ENCODE measurements at places on chromosomes 12 and 14.

DNA sequence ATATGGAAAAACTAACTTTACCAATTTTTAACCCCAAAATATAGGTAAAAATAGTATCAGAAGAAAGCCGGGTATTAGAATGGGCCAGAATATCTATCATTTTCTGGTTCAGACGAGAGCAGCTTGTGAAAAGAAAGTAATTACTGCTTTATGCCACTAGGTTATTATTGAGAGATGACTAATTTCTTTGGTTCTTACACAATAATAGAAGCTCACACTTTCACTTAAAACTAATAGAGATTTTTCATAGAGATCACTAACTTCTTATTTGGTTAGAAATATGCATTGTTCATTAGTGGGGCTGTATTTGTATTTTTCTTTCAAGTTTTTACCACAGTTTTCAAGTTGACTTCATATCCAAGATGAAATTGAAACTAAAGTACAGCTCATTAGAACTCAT is 1241.2 kb upstream of the FLRT2 start:
- no peak for DNase-seq

DNA sequence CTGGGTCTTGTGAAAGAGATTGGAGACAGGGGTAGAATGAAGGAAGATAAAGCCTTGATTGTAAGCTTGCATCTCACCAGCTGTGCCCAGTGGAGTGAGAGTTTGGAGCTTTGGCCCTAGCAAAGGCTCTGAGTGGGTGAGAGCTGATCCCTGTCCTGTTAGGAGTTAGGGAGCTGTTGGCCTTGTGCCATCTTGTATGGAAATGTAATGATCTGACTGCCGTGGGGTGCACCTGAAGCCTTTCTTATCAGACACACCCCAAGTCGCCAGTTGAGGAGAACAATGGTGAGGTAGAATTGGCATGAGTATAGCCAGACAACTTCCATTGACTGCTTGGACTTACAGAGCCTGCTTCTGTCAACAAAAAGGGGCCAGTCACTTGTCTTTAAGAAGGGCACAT is 130.1 kb downstream of the PRKCH start:
- DNase-seq = no peak

DNA sequence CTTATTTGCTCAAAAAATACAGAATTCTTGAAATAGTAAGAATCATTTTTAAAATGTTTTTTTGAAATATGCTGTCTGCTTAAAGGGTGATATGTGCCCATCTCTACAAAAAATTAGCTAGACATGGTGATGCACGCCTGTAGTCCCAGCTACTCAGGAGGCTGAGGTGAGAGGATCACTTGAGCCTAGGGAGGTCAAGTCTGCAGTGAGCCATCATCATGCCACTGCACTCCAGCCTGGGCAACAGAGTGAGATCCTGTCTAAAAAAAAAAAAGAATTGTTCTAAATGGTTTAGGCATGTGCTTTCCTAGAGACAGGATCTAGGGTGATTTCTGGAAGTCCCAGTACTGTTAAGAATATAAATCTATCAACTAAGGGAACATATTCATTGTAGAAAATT is 75.6 kb upstream of the HECTD1 start:
- no peak for DNase-seq

GRCh38 chr12:48866052-48866711 is 512 bp upstream of the RND1 start:
- no peak for DNase-seq

- DNase-seq = no peak
Measured at GRCh38 chr12:106228320-106228710, 19.5 kb downstream of the CKAP4 start.

GRCh38 chr12:26496170-26496569 is 300.8 kb downstream of the SSPN start:
- no peak for DNase-seq

GRCh38 chr14:71202881-71203280 is 295.6 kb downstream of the PCNX1 start:
- DNase-seq = no peak

GRCh38 chr12:5585178-5585577 is 153.3 kb downstream of the NTF3 start:
- DNase-seq = no peak

DNA sequence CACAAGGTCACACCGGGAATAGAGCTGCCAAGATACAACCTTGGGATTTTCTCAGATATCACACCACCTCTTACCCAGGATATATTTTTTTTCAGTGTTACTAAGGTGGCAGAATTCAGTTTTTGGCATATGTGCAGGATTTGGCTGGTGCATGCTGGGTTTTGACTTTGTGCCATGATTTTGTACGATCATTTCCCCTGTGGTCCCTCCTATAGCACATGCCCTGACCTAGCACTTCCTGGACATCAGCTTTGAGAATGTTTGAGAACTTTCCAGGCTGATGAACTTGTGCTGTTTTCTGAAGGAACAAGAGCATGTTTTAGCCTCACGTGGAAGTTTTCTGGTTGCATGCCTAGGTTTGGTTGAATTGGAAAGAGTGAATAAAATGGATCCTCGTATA is 11.0 kb upstream of the TBPL2 start:
- DNase-seq = no peak

DNA sequence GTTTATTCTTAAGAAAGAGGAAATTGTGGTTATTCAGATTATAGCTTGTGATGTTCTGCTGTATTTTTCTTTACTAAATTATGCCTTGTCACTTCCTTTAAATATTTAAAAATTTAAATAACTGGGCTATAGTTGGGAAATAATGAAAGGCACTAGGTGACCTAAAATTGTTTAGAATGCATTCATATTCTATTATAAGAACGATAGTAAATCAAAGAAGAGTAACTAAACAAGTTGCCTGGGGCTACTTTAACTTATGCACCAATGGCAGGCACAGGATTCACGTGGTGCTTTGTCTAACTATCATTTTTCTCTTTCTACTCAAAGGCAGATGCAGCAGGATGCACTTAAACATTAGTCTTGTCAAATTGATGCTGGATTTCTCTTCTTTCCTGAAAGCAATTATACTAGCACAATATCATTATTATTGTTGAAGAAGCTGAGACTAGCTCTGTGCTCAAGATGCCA is 190.7 kb upstream of the PPFIA2 start:
- DNase-seq = no peak

DNA sequence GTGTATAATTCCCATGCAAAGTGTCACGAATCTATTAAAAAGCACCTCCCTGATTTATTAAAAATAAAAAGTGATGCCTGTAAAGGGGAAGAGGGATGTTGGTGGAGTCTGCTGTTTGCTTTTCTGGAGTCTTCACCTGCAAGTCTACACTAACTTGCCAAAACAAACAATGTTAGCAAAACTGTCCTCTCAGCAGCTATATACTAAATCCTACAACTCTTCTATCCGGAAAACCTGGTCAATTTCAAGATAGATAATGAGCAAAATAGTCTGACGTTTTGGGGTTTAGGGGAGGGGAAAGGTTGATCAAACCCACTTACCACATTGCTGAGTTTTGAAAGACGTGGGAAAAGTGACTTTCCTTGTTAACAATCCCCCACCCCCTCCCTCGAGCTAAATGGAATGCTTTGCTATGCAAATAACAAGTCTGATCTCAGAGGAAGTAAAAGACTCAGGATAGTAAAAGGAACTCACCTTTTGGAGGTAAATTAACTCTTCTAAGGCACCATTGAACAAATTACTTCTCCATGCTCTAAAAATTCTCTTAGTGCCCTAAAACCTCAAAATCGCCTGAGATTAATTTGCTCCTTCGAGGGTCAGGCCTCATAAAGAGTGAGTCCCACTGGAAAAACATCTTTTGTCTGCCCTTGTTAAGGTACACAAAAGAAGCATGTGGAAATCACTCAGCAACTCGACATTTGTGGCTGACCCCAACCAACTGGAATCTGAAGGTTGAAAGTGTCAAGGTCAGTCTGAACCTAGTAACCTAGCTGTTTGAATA is 13.5 kb downstream of the BMP4 start:
- no peak for DNase-seq

Data from AG04449 (cell line).